ENCODE measurements at places on chromosomes 3 and 15. TPM values are rescaled to one million over a fixed set of nuclear protein-coding genes. Genes with fewer than 3 reads are reported as not detected.

The CNTN6 gene
- not detected for total RNA-seq

DNA sequence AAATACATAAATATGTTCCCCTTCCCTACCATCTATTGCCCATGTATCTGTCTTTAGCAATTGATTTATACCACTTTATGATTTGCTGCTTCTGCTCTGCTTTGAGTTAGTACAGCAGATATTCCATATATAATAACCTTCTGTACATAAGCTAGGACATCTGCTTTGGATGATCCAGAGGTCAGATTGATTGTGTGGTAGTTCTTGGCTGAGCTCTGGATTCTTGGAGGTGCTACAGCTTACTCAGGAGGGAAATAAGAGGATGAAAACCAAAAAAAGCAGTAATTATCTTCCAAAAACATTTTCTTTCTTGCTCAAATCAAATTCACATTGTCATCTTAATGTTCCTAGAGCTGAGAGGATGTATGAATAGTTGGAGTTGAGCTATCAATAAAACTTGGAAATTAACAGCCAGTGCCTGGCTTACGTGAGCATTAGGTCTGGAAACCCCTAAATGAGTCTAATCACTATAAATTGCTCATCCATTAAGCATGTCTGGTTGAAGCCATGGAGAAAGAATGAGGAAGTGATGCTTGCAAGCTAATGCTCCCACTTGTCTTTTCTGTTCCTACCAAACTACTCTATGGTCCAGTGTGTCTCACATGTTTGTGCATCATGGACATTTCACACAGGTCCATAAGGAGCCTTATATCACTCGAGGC is 36.3 kb upstream of the TMEM42 start:
- DNase-seq = no peak

The PLSCR2 gene
- not detected for total RNA-seq

GRCh38 chr3:38842266-38842965 is 26.4 kb upstream of the SCN10A start:
- DNase-seq = no peak

DNA sequence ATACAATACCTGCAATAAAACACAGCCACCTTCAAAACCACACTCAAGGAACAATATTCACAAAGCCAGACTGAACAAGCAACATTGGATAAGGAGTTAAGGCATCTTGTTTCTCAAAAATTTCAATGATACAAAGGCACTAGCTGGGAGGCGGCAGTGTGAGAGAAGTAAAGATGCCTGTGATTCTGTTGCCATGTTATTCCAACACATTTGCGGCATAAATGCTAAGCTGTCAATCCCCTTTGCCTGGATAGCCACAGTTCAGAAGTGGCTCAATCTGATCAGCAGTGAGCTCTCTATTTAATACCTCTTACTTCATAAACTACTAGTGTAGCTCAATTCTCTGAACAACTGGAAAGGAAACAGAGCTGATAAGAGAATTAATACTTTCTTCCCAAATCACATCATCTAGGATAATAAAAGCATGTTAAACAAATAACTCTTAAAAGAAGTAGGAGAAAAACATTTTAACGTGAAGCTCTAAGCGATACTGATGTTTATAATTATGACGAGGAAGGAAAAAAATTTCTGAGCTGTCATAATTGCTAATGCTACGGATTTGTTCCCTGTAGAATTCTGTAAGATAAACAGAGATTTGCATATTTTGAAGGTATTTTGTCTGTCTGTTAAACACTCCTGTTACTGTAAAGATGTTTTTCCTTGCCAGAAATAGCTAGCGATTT is 358.4 kb downstream of the FOXP1 start:
- no peak for DNase-seq

DNA sequence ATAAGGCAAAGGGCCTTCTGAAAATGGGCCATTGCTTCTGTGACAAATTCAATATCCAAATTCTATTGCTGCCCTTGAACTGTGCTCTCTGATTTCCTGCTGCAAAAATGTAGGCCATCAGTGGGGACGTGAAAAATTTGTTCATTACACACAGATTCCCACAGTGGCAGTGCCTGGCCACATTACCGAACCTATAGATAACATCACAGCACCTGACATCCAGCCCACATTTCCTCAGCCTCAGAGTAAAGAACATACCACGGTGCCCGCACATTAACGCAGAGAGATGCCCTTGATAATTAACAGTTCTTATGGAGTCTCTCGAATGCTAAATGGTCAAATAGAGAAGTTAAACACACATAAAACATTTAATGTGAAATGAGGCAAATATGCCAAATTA is 931.6 kb upstream of the CFAP20DC start:
- DNase-seq = peak; percentile 57

DNA sequence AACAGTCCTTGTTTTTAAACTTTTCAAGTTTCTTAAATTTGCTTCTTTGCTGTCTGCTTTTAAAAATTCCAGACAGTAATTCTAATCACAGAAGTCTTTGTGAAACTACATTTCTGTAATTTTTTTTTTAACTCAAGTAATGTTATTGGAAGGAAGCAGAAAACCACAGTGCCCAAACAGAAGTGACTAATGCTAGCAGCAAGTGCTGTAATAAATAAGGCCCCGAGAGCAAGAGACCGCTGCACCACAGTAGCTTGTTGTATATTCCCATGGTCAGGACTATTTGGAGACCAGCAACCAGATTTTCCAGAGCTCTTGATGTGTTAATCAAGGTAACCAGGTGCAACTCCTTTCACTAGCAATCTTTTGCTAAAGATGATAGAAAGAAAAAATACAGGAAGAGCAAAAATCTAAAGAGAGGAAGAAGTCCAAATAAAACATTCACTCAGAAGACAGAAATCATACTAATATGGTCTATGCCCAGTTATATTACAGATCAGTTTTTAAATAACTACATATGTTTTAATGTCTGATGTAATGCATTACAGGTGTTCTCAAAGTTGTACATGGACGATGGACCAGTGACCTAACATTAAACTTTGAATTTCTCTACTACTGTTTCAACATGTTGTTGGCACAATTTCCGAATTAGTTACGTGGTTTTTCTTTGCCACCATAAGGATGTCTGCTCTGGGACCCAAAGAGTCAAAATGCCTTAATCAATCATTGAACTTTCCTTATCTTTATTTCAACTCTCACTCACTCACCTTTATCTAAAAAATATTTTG is 36.4 kb downstream of the WWTR1 start:
- no peak for DNase-seq

The MOBP gene
- total RNA-seq = not detected

Data from Right ventricle myocardium inferior (tissue), 1 donor.